ENCODE measurements at places on chromosomes 1 and 21.

DNA sequence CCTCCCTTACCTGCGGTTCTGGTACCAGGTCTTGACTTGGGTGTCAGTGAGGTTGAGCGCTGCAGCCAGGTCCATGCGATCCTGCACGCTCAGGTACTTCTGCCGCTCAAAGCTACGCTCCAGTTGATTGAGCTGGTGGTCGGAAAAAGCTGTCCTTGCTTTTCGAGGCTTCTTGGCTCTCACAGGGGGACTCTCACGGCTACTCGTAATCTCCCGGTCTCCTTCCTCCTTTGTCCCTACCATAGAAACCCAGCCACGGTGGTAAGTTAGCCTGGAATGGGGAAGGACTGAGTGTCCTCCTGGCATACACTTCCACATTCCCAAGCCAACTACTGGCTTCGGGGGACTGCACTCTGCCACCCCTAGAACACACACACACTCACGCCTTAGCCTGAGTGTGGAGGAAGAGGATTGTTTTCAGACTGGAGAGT, 2.6 kb downstream of the BARHL2 start:
- no peak for DNase-seq

- DNase-seq: peak; percentile 16
Measured at GRCh38 chr1:109248797-109249629, at the start of gene CELSR2. Gene CELSR2, plus strand, starts transcription at chr1:109249539. Its CDS starts 541 bp downstream, at chr1:109250080.

GRCh38 chr1:3741566-3742438, 10.4 kb upstream of the CCDC27 start:
- no peak for DNase-seq

DNA sequence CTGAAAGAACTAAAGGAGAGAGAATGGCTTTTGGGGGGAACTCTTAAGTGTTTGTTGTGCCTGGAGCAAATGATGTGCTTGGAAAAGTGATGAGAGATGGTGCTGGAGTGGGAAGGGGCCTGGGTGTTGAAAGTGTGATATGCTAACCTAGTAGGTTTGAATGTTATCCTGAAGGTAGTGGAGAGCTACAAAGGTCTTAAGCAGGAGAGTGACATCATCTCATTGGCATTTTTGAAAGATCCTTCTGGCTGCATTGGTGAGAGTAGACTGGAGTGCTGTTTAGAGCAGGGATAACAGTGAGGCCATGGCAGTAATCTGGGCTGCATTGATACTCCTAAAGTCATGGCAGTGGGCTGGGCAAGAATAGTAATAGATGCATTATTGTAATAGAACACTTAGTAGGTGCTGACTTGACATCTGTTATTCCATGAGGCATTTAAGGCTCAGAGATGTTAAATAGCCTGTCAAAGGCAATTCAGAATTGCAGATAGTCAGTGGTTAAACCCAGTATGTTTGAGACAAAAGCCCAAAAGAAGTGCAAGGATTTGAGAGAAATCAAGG, 44.5 kb downstream of the MDM4 start:
- DNase-seq: no peak

GRCh38 chr1:221794079-221794670, 52.3 kb upstream of the DUSP10 start:
- DNase-seq: no peak

GRCh38 chr1:207966521-207966920, 55.6 kb upstream of the CD34 start:
- no peak for DNase-seq

DNA sequence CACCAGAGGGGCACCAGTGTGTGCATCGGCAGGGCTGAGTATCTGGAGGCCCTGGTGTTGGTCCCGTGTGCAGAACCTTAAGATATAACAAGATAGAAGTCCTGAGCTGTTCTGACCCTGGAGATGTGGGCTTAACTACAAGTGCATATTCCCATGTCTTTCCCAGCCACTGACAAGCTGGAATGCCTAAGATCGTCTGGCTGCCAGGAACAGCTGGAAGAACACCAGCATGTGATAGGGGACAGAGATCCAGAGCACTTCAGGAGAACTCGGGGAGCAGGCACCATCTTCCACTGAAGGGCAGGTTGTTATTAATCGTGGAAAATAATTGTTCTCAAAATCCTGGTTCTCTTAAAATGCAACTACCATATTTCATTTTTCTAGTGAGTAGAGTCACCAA, 419.9 kb upstream of the RUNX1 start:
- DNase-seq: no peak

GRCh38 chr21:28770867-28771661, 221.6 kb downstream of the LTN1 start:
- DNase-seq: no peak

Data from stimulated activated CD8-positive, alpha-beta memory T cell treated with anti-CD3 and anti-CD28 coated beads, Interleukin-4, amount 100 ng/mL, for 1 hour (primary cell).